ENCODE measurements at places on chromosomes 2 and 18. TPM values are rescaled to one million over a fixed set of nuclear protein-coding genes. Genes with fewer than 3 reads are reported as not detected.

DNA sequence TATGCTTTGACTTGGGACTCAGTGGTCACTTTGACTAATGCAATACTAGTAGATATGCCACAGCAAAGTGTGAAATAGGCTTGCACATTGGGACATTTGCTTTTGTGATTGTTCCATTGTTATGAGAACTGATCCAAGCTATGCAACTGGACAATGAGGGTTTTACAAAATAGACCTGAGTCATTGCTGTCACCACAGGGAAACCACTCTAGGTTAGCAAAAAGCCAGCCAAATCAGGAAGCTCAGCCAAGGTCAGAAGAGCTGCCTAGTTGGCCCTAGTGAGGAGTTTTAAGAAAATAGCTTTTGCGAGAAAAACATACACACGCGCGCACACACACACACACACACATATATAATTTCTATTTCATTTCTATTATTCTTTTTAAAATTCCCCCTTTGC is 452.4 kb upstream of the CDH7 start:
- no peak for DNase-seq

MC2R gene
- not detected for total RNA-seq

DNA sequence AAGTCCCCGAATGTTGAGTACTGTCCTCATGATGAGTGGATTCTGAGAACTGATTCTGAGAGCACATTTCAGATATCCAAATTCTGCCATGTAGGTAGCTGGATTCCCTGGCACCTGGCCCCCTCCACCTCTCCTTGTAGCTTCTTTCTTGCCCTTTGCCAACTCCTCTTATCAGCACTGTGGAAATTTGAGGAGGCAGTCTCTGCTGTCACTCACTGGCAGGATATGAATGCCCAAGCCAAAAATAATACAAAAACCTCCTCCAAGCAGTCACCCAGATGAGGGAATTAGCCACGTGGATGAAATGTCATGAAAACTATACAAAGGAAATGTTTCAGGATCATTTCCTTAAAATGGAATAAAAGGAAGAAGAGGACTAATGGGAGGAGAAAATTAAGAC is 276.8 kb downstream of the SETBP1 start:
- DNase-seq: no peak

GRCh38 chr18:50719471-50720324 is 100.1 kb downstream of the MRO start:
- DNase-seq: no peak

TUBA4B gene
- not detected for total RNA-seq

Measured in upper lobe of right lung (tissue), 1 donor.